ENCODE measurements at places on chromosomes 5 and 9.

DNA sequence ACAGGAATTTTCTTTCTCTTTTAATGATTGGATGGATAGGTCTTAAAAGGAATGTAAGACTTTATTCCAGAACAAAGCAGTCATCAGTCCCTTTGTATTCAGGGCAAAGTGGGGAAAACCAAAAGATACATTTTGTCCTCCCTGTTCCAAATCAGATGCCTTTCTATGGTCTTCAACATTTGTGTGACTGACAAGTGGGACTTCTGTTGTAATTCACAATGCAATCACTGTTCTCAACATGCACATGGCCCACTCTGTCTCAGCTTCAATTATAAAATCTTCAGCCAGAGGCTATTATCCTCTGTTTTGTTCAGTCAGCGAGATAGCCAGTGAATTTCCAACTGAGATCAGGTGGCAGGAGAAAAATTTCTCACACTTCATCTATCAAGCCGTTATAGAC is 95.5 kb upstream of the ERBIN start:
- no peak for DNase-seq

DNA sequence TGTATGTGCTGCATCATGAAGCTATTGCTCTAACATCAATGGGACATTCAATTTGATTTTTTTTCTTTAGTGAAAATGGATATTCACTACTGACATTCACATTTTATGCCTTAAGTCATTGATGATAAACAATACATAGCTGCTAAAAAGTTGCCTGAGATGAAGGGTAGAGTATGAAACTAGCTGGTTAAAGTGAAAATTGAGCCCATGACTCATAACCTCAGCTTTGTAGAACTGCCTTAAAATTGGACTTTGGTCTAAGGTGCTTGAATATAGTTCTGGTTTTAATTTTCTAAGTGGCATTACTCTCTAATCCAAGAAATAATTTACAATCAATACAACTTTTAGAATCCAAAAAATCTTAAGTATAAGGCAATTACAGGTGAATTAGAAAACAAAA is 740.4 kb upstream of the RIOK2 start:
- no peak for DNase-seq

- DNase-seq = no peak
These were observed 75.6 kb upstream of the PRSS3 start for GRCh38 chr9:33719581-33720374.

DNA sequence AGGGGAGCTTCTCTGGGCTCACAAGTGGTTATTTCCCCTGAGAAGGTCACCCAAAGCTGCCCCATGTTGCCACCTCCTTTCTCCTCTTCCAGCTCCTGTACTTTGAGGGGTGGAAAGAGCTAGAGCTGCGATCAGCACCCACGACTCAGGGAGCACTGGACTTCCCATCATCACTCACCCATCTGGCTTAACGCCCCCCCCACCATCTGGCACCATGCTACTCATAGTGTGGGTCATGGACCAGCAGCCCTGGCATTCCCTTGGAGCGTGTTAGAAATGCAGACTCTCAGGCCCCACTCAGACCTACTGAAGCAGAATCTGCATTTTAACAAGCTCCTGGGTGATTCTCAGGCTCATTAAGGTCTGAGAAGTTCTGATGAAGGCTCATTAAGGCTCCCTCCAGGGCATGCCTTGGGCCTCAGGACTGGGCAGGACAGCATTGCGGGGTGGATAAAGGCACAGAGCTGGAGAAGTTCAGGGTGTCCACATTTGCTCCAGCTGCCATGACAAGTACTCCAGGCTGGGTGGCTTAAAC is 67.3 kb downstream of the GALNT12 start:
- no peak for DNase-seq

GRCh38 chr5:91927439-91927838 is 544.3 kb upstream of the ARRDC3 start:
- DNase-seq = no peak

DNA sequence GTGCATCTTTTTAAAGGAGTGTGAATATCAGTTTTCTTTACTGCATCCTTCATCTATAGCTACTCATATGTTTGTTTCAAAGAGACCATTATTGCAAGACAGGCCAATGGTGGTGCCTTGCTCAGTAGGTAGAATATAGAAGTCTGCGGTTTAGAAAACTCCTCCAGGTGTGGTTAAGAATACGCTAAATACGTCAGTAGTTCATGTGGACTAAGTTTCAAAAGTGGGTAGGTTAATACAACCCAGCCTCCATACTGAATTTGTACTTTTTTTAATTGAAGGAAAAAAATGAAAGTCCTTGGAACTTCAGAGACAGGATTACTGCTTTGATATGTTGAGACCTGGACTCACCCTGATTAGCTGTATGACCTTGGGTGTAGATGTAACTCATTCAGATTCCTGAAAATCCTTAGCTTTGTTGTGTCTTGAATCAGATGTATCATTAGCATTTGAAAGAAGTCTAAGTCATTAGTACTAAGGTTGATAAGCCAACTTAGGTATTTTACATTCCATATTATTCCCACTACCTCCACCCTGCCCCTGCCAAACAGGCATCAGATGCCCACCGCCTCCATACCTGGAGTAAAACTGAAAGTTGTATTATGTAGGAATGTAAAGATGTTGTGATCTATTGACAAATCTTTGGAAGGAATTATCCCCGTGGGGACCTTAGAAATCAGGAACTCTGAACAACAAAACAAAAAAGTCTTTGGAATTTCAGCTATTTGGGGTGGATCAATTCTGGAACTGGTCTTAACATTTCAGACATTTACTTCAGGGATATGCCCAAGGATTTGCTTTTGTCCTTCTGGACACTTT is 6.1 kb downstream of the BASP1 start:
- DNase-seq = no peak

- DNase-seq = no peak
These were observed 428.2 kb downstream of the ANXA1 start for GRCh38 chr9:73579823-73580222.

DNA sequence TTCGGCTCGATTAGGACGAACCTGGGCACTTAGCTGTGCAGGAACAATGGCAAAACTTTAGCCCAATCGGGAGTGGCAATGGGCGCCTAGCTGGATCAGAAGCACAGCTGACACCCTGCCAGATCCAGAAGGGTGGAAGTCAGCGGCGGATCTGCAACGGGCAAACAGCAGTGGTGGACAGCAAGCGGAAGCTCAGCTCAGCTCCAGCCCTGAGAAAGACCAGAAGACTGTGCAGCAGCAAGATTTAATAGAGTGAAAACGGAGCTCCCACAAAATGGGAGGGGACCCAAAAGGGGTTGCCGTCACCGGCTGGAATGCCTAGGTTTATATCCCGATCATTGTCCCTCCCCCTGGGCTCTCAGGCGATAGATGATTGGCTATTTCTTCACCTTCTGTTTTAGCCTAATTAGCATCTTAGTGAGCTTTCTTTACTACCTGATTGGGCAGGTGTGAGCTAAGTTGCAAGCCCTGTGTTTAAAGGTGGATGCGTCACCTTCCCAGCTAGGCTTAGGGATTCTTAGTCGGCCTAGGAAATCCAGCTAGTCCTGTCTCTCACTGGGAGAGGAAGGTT is 1237.9 kb downstream of the CDH12 start:
- DNase-seq = no peak

GRCh38 chr5:128669803-128670202 is 131.8 kb upstream of the FBN2 start:
- no peak for DNase-seq

DNA sequence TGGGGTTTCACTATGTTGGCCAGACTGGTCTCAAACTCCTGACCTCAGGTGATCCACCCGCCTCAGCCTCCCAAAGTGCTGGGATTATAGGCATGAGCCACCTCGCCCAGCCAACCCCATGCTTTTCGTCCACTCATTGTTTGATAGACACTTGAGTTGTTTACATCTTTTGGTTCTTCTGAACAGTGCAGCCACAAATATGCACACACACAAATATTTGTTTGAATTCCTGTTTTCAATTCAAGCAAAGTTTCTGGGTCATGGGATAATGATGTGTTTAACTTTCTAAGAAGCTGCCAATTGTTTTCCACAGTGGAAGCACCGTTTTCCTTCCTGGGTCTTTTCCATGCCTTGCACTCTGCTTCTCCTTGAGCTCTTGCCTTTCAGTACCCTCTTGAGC is 6.8 kb upstream of the PAEP start:
- no peak for DNase-seq

GRCh38 chr9:111661802-111662521 is 557 bp downstream of the GNG10 start:
- DNase-seq = no peak

DNA sequence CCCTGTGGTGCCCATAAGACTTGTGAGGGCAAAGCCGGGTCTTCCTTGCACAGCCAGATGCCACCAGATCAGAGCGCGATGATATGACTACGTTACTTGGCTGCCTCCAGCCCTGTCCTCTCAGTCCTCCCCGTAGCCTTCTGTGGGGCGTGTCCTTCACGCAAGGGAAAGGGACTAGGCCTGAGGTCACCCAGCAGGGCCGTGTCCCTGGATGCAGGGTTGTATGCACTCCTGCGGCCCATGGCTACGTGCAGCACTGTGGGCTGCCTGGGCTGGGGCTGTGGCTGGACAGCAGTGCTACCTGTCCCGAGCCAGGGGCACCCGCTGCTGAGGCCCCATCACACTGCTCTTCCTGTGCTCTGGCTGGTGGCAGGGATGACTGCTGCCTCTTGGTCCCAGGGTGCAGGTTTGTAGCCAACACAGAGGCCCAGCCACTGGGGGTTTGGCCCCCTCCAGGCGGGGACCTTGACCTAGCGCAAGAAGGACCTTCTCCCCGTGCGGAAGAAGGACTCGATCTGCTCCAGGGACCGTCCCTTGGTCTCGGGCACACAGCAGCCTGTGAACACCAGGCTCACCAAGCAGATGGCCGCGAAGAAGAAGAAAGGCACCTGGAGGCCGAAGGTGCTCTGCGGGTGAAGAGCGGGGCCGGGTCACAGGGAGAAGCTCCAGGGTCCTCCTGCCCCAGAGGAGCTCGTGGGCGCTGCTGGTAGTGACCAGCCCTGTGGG is 7.2 kb downstream of the SLC2A6 start:
- DNase-seq = no peak

GRCh38 chr5:39151745-39152144 is 67.6 kb downstream of the FYB1 start:
- DNase-seq = peak; percentile 27

DNA sequence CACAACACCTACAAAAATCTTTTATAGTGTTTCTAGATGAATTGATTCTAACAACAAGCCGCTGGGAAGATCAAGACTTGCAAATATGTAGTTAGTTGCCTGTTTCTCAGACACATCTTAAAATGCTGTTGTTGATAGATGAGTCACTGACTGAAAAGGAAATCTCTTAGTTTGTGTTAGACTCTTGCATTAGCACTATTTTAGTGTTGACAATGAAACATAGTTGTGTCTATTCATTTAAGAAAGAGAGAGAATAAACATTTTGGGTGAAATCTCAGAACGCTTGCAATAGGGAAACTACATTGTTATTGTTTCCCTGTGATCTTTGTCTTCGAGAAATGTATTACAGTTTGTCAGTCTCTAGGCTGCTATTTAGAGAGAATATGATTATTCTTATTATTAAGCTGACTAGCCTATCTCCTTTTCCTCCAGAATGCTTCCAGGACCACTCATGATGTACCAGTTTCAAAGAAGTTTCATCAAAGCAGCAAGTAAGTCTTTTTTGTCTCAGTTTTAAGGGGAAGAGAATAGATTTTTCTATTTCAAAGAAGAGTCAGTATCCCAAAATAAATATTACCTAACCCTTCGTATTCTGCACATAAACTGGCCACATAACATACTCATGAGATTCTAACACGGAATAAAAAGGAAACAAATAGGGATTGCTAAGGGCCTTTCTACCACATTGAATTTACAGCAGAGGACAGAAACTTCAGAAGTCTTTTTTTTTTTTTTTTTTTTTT is 285.6 kb downstream of the ARHGAP26 start:
- DNase-seq = no peak

- DNase-seq = no peak
These were observed 62.1 kb upstream of the CTXN3 start for GRCh38 chr5:127586811-127587210.

GRCh38 chr9:19451240-19452087 is 42.7 kb downstream of the ACER2 start:
- DNase-seq = no peak

DNA sequence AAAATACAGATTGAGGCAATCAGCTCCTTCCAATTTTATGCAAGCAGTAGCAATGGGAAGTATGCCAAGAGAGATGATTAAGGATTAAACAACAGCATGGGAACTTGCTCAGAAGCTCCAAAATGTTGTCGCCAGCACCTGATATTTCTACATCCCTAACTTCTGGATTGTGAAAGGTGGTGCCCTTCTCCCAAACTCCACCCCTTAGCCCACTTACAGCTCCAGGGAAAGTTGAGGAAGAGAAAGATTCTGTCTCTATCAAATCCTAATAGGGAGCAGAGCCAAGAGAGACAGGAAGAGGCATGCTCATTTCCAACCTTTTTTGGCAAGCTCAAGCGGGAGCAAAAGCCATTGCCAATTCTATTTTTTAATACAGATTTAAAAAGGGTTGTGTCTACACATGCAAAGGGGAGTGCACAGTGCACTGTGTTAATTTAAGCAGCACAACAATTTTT is 92.4 kb upstream of the NR3C1 start:
- no peak for DNase-seq

DNA sequence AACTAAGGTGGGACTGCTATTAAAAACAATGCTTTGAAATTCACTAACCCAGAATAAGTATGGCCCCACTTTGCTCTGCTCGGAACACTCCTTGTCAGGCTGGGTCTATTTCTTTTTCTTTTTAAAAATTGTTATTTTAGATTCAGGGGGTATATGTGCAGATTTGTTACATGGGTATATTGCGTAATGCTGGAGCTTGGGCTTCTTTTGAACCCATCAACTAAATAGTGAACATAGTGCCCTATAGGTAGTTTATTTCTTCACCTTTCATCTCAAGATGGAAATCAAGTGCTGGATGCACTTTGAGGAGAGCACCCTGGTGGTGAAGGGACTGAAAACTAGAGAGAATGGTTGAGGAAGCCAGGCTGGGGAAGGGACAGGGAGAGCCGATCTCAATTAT is 51.0 kb downstream of the GLRA1 start:
- no peak for DNase-seq

GRCh38 chr9:127336506-127337352 is 60.2 kb upstream of the SLC2A8 start:
- DNase-seq = no peak

DNA sequence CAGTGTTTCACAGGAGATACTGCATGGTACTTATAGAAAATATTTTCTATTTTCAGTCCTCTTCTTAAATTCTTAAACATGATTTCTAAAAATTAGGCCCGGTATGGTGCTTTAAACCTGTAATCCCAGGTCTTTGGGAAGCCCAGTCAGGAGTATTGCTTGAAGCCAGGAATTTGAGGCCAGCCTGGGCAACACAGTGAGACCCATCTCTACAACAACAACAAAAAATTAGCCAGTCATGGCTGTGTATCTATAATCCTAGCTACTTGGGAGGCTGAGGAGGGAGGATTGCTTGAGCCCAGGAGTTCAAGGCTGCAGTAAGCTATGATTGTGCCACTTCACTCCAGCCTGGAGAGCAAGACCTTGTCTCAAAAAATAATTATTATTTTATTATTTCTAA is 23.3 kb downstream of the ELL2 start:
- DNase-seq = no peak

- no peak for DNase-seq
These were observed 44.7 kb upstream of the IL17B start for GRCh38 chr5:149423794-149424268.

Data from SIG-M5 (cell line).